Stimulated activated CD4-positive, alpha-beta T cell treated with anti-CD3 and anti-CD28 coated beads, Interleukin-1b, Interleukin-23, amount 100 ng/mL, for 1 hour (primary cell): ENCODE measurements at places on chromosomes 13 and 19.
A peak's percentile ranks its signal among the peaks of the same experiment; 100 is the strongest.

GRCh38 chr13:36907266-36907665 lies 12.8 kb downstream of the SMAD9 start:
- DNase-seq = no peak

- no peak for DNase-seq
Observed at GRCh38 chr19:51116736-51117286, 7.9 kb upstream of the SIGLEC9 start.

- DNase-seq = no peak
Observed at GRCh38 chr19:48206397-48207093, 36.1 kb downstream of the ZSWIM9 start.

- no peak for DNase-seq
Observed at GRCh38 chr13:44837250-44837649, 152.0 kb downstream of the NUFIP1 start.

GRCh38 chr13:30895773-30896172 lies 10.3 kb upstream of the MEDAG start:
- DNase-seq = no peak

DNA sequence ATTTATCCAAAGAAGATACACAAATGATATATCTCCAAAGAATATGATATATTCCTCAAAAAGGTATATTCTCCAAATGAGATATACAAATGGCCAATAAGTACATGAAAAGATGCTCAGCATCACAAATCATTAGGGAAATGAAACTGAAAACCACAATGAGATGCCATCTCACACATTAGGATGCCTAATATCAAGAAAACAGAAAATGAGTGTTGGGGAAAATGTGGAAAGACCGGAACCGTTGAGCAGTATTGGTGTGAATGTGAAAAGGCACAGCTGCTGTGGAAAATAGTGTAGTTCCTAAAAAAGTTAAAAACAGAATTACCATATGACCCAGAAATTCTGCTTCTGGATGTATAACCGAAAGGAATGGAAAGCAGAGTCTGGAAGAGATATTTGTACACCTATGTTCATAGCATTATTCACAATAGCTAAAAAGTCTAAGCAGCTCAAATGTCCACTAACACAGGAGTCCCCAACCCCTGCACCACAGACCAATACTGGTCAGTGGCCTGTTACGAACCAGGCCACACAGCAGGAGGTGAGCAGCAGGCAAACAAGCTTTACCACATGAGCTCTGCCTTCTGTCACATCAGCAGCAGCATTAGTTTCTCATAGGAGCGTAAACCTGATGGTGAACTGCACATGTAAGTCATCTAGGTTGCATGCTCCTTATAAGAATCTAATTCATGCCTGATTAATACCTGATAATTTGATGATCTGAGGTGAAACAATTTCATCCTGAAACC lies 291.9 kb downstream of the PCDH20 start:
- no peak for DNase-seq

DNA sequence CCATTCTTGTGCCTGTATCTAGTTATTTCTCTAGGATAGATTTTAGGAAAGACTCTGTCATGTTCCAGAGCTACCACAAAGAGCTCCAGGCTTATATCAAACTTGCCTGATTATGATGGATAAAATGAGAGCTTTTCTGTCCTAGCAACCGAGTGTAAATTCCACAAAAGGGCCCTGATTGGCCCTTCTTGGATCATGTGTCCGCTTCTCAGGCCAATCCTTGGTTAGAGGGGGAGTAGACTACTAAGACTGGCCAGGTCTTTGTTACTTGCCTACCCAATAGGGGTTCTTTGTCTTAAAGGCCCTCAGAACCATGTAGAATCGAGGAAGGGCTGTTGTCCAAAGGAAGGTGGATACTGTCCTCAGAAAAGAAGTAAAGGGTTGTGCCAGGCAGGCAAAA lies 2.4 kb downstream of the DHX34 start:
- DNase-seq = no peak

DNA sequence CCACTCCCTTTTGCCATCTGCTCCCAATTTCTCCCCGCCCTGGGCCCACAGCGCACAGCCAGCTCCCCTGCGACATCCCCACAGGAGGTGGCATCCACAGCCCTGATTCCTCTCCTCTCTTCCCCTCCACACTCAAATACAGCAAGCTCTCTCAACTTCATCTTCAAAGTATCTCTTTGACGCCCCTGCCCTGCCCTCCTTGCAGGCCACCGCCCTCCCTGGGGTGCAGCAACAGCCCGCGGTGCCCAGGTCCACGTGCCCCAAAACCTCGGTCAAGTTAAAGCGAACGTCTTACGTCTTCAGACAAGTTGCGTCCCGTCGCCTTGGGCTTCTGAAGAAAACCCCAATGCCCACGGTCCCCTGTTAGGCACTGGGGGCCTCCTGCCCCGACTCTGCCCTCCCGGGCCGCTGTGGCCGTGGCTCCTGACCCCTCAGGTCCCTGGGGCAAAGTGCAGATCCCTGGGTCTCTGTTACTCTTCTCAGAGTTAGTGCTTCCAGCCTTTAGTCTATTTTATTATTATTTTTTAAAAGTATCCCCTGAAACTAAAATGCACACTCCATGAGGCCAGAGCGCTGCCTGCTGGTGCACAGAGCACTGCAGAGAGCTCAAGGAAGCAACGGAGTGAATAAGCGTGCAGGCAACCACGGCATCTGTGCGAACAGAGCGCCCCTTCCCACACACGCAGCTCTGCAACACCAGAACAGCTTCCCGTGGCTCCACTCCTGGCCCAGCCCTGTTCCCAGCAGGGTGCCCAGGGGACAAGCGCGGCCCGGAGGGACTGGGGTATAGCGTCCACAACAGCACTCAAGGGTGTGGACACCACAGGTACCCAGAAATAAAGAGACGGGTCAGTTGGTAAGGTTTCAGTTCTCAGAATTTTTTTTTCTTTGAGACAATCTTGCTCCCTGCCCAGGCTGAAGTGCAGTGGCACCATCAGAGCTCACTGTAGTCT lies 26.4 kb downstream of the IL17D start:
- DNase-seq = no peak

- DNase-seq = no peak
Observed at GRCh38 chr19:11208561-11209471, 11.5 kb upstream of the KANK2 start.

DNA sequence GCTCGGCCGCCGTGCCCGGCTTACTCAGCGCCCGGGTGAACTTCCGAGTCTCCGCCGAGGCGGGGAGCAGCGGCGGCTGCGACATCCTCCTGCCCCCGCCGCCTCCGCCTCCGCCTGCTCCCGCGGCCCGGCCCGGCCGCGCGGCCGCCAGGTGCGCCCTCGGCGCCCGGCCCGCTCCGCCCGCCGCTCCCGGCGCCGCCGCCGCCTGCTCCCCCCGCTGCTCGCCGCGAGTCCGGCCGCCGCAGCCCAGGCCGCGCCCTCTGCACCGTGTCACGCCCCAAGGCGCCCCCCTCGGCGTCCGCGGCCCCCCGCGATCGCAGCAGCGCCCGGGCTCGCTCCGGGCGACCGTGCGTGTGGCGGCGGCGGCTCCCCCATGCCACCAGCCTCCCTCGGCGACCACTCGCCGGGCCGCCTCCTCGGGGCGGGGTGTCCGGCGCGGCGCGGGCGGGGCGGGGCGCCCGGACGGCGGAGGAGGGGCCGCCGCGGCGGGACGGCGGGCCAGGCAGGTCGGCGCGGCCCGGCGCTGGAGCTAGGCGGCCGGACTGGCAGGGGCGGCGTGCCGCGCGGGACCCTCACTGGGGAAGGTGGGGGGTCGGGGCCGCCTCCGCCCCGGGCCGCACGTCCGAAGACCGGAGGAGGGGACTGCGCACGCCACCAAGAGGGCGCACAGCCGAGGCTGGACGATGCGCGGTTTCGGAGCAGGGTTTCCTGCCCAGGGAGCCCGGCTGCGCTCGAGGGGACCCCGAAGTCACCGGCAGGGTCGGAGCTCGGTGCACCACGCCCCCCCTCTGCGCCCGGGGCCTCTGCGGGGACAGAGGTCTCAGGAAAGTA lies 108.6 kb upstream of the DOCK9 start:
- no peak for DNase-seq

DNA sequence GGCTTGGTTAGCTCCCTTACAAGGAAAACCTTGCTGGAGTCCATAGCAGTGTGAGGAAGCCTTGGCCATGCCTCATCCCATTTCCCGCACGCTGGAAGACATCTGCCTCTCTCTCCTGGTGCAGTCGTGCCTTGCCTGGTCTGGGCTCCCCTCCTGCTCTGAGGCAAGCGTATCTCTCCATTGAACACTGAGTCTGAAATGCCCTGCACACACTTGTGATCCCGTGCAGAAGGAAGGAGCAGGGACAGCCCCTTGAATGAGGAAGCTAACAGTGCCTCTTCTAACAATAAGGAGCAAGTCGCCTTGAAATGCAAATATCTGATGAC lies 407 bp upstream of the ZNF440 start:
- no peak for DNase-seq

GRCh38 chr13:99215184-99215830 lies 14.7 kb downstream of the UBAC2 start:
- DNase-seq = no peak

DNA sequence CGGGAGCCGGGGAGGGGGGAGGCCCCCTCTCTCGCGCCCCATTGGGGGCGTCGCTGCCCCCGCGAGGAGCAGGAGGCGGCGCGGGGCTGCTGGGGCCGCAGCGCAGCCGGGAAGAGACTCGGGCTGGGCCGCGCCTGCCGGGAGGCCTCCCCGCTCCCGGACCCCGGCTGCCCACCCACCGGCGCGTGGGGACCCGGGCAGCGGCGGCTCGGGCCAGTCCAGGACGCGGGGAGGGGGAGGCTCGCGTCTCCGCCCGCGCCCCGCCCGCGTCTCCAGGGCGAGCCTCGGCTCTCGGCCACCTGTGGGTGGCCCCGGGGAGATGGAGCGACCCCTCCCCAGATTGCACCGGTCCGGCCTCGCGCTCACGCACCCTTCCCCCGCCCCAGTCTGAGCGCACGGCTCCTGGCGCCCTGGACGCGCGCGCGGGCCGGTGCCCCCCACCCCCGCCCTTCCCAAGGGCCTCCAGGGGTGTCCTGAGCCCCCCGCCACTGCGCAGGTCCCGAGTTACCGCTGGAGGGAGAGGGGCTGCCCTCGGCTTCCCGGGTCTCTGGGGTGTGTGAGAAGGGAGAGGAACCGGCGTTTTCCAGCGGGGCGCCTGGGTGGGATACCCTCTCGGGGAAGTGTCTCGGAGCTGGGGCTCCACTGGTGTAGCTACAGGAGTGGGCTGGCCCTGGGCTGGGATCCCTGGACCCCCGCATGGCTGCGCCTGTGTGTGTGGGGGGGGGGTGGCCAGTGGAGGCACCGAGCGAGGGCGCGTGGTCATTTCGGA lies 645 bp downstream of the PALM start:
- no peak for DNase-seq

GRCh38 chr19:14459703-14460102 lies 15.5 kb downstream of the PTGER1 start:
- no peak for DNase-seq

DNA sequence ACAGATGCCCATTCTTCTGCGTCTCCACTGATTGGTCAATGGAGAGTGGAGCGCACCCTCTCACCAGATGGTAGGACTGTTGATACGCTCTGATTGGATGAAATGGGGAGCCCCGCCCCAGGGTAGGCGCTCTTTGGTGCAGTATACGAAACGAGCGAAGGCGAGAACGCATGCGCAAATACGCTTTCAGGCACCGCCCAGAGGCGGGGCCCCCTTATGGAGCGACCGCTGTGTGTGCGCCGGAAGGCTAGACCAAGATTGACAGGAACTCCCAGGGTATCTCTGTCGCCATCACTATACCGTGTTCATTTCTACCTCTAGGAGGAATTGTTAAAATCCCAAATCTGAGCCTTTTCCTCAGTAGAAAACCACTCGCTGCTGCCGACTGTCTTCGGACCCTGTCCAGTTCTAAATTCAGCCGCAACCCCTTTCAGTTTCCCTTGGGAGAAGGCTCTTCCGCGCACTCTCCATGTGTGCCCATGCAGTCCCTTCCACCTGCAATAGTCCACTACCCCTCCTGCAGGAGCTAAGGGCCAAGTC lies 720 bp upstream of the HNRNPL start:
- DNase-seq = peak; percentile 98

- no peak for DNase-seq
Observed at GRCh38 chr19:55095260-55096060, 19.8 kb downstream of the EPS8L1 start.

GRCh38 chr13:76991432-76991795 lies 467 bp upstream of the CLN5 start:
- peak; percentile 32 for DNase-seq

GRCh38 chr13:26041444-26041843 lies 10.4 kb downstream of the SHISA2 start:
- DNase-seq = no peak

GRCh38 chr19:31910224-31910623 lies 435.2 kb upstream of the ZNF507 start:
- DNase-seq = no peak

DNA sequence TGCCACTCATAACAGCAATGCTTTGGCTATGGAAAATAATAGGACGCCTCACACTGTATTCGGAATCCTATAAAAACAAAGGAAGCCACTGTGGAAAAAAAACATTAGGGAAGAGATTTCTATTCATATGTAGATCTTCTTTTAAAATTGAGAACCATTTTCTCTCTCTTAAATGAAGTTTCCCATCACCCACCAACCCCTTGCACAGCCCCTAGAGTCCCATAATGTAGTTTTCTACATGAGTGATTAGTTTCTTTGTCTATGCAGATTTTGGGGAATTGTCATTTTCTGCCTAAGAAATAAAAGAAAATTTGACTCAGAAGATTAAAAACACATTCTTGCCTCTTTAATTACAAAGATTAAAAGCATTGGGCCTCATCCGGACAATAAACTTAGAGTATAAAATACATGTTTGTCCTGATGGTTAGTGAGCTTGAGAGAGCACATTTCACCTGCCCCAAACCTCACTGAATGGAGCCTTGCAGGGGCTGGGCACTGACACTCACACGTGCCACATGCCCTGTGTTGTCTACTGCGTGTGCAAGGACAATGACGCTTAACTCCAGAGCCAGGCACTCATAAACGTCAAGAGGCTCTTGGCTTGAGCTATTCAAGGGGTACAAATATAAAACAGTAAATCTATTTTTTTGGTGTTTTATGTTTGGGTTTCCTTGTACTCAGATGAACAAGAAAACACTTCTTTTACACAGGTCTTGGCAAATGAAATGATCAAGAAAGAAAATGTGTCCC lies 40.0 kb upstream of the KL start:
- DNase-seq = no peak

- DNase-seq = no peak
Observed at GRCh38 chr19:40416918-40417642, 3.9 kb upstream of the PRX start.

DNA sequence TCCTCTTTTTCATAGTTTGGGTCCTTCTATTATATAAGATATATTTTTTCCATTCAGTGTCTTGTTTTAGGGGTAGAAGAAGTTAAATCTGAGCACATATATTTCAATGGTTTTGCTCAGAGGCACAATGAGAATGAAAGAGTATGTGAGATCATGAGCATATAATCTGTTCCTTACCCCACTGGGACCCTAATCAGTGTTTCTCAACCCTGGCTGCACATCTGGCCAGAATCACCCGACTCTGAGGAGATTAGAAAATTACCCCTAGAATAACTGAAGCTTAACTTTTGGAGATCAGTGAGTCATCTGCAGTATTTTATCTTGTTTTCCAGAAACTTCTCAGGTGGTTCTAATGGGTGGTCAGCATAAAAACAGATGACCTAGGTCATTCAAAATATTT lies 782 bp downstream of the CYSLTR2 start:
- DNase-seq = no peak

- DNase-seq = no peak
Observed at GRCh38 chr13:48411147-48411794, 1.6 kb downstream of the LPAR6 start.

GRCh38 chr13:97535614-97536013 lies 101.6 kb downstream of the RAP2A start:
- no peak for DNase-seq
